Activated B cell treated with CpG ODN at 0.5 μM for 24 hours (primary cell): ENCODE measurements at places on chromosomes 1 and 21. TPM values are rescaled to one million over a fixed set of nuclear protein-coding genes. Genes with fewer than 3 reads are reported as not detected.

TRIM67 gene
- total RNA-seq: not detected in 2 replicates

- DNase-seq: no peak
Measured at GRCh38 chr1:157107702-157108101, 8.1 kb upstream of the ETV3L start.

GRCh38 chr1:223853748-223854147 is 8.0 kb upstream of the TP53BP2 start:
- DNase-seq: no peak

LMO4 gene
- total RNA-seq: 31.2 and 37.1 TPM in 2 replicates

- no peak for DNase-seq
Measured at GRCh38 chr1:235442788-235443429, 61.3 kb downstream of the B3GALNT2 start.

- DNase-seq: no peak
Measured at GRCh38 chr1:53461323-53462044, 2.3 kb downstream of the DMRTB1 start.

GRCh38 chr1:172976222-172977041 is 74.3 kb downstream of the TNFSF18 start:
- DNase-seq: no peak

GRCh38 chr1:154568157-154568815 is 708 bp downstream of the CHRNB2 start:
- DNase-seq: no peak

- no peak for DNase-seq
Measured at GRCh38 chr1:91979383-91979782, 30.2 kb downstream of the BRDT start.

DNA sequence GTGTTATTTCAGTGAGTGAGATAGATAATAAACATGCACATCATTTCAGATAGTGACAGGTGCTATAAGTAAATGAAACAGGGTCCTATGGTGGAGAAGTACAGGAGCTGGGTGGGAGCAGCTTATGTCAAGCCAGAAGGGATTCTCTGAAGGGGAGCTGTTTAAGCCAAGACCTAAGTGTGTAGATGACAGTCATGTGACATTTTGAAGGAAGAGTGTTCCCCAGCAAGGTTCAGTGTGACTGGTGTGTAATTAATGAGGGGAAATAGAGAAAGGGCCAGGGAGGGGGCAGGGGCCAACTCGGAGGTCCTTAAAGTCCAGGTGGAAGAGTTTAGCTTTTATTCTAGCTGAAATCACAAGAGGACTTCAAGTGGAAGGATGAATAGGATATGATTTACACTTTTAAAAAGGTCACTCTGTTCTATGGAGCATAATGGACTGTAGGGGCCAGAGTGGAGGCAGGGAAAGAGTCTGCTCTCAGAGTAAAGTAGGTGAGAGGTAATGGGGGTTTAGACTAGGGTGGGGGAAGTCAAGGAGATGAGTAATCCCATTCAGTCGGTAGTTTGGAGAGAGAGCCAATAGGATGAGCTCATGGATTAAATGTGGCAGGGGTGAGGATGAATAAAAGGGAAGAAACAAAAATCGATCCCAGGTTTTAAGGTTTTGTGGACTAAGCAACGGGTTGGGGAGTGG is 243.1 kb downstream of the CACNA1E start:
- no peak for DNase-seq

DNA sequence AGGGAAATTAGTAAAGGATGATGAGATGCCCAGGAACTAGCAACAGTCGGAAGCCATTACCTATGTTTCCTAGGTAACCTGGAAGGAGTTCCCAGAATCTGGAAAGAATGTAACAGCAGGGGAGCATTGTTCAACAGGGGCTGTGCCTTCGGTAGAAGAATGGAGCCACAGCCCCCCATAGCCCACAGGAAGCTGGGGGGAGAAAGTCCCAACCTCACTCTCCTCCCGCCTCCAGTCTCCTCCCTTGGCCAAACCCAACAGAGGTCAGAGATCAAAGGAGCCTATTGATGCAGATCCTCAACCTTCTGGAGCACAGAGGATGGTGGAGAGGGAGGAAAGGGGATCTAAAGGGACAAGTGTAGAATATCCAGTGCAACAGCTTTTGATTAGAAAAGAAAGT is 131.5 kb upstream of the SLC44A3 start:
- DNase-seq: no peak

DNA sequence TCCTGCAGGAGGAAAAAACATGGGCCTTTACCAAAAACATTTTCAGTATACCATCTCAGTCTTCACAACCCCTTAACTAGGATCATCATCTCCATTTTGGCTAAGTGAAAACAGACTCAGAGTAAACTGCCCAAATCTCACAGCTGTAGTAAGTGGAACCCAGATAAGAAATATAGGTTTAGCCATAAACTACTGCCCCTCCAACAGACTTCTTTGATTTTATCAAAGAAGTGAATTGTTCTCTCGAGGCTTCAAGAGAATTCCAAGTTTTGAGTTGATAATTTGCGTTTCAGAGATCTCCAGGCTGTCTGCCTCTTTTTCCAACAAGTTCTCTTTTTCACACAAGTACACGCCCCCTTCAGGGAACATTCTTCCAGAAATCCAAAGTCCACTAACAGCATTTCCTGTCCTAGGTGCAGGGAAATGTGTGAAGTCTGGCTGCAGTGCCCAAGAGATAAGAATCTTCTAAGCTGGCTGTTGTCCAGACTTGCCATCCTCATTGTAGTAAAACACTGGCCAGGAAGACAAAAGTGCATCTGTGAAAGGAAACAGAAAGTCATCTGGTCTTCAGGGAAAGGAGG is 30.8 kb downstream of the RNF19B start:
- no peak for DNase-seq

MROH7 gene
- not detected in 2 replicates for total RNA-seq

TTC22 gene
- 4.9 and 6.0 TPM in 2 replicates for total RNA-seq

GRCh38 chr1:91765293-91765692 is 120.7 kb downstream of the TGFBR3 start:
- DNase-seq: no peak

- DNase-seq: no peak
Measured at GRCh38 chr1:218495931-218496330, 150.8 kb downstream of the TGFB2 start.

- DNase-seq: no peak
Measured at GRCh38 chr1:222167111-222167510, 380.8 kb downstream of the HHIPL2 start.

DNA sequence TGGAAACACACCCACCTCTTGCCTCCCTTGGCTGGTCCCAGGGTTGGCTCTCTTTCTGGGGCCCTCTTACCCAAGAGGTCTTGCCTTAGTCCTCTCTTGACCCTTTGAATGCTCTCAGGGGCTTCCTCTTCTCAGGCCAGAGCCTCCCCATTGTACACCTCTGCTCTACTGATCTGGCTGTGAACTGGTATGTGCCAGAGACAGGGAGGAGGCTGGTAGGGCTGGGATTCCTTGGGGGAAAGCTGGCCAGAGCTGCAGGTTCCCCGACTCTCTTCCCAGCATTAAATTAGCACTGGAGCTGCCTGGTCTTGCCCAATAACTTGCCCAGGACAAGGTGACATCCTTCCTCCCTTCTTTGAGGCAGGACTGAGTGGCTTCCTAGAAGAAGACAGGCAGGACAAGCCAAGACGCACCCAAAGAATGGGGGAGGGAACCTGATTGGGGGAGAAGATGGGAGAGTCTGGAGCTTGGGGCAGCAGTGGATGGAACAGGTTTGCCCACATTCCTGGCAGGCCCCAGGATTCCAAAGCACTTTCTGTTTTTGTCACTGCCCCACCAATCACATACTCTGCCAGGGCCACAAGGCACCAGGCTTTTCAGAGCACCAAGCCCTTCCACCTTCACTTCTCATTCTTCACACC is 37.2 kb upstream of the CITED4 start:
- no peak for DNase-seq

- no peak for DNase-seq
Measured at GRCh38 chr1:213051881-213052202, 801 bp downstream of the RPS6KC1 start.

- no peak for DNase-seq
Measured at GRCh38 chr1:183830389-183830788, 25.5 kb downstream of the RGL1 start.

NME7 gene
- total RNA-seq: 14.5 and 16.0 TPM in 2 replicates

GRCh38 chr1:10515301-10515975 is 40.7 kb downstream of the PEX14 start:
- no peak for DNase-seq

GRCh38 chr1:115837740-115838421 is 3.0 kb downstream of the NHLH2 start:
- DNase-seq: no peak

DNA sequence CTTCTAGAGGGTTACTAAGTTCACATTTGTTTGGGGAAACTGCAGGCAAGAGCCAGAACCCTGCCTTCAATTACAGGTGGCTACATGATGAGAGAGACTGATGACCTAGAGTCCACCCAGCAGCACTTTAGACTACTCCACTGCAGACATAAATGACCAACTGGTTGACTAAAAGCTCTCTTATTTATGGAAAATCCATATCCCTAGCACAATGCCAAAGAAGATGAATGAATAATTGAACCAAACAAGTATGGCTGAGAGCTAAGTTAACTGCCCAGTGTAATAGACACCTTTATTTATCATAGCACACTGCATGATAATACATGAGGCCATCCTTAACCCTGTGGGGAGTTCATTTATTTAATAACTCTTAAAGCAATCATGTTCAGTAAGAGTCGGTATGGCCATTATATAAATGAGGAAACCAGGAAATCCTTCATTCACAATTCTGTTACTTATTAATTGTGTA is 60.4 kb downstream of the IL12RB2 start:
- no peak for DNase-seq

KIF21B gene
- 28.1 and 31.8 TPM in 2 replicates for total RNA-seq

EFNA1 gene
- total RNA-seq: 0.29 TPM in 1 of 2 replicates, not detected in the other
